Head of caudate nucleus (tissue), 42 donors: ENCODE measurements at places on chromosomes 13 and 19.

DNA sequence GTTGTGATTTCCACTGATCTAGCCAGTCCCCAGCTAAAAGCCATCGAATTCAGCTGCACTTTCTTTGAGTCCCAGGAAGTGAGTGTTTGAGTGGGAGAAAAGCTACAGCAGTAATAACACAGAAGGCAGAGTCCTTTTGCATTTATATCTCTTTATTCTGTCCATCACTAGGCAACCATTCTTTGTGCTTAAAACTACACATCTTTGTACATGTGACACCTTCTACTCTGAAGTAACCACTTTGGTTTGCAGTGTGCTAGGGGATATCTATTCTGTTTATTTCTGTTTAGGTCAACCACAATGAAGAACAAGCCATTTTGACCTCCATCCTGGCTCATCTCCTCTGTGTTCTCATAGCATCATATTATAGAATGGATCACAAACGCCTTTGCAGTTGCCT, 226.0 kb upstream of the SERP2 start:
- no peak for DNase-seq

DNA sequence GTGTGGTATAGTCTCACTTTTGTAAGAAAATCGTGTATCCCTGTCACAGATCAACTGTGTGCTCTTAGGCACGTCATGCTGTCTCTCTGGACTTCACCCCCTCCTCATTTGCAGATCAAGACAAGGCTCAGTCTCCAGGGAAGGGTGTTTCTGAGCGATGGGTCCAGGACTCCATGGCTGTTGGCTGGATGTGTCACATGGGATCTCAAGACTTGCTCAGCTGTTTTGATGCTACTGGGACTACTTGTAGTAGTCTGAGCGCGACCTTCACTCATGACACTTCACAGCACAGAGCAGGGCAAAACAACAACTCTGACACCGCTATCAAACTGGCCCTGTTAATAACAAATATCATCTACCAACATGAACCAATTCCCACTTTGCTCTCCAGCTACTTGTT, 36.2 kb downstream of the SMAD9 start:
- no peak for DNase-seq

GRCh38 chr19:39142630-39143029, 17.0 kb downstream of the PAK4 start:
- no peak for DNase-seq

GRCh38 chr19:35042954-35043604, 1.6 kb downstream of the HPN start:
- no peak for DNase-seq

GRCh38 chr19:58328999-58329398, 2.2 kb downstream of the ZSCAN22 start:
- no peak for DNase-seq
